Right lung (tissue), 10 donors: ENCODE measurements at places on chromosomes 3 and 15. TPM values are rescaled to one million over a fixed set of nuclear protein-coding genes. Genes with fewer than 3 reads are reported as not detected.

DNA sequence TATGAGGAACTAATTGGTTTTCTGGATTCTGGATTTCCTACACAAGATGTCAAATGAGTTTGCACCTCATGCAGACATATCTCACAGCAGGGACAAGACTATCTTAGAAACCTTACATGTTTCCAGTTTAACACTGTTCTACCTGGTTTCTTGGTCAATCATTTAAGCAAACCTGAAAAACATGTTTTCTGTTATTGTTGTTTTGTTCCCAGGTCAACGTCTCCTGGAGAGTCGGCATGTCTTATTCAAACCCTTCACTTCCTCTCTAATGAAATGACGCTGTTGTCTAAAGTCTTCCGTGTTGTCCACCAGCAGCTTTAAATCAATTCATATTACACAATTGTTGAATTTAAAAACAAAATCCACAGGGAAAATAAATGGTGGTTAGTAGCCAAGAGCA is 150.9 kb downstream of the CNTN3 start:
- DNase-seq = no peak

GRCh38 chr3:41288785-41289184 is 89.5 kb downstream of the CTNNB1 start:
- no peak for DNase-seq

GRCh38 chr15:47384341-47384740 is 333.0 kb upstream of the SEMA6D start:
- DNase-seq = no peak

DNA sequence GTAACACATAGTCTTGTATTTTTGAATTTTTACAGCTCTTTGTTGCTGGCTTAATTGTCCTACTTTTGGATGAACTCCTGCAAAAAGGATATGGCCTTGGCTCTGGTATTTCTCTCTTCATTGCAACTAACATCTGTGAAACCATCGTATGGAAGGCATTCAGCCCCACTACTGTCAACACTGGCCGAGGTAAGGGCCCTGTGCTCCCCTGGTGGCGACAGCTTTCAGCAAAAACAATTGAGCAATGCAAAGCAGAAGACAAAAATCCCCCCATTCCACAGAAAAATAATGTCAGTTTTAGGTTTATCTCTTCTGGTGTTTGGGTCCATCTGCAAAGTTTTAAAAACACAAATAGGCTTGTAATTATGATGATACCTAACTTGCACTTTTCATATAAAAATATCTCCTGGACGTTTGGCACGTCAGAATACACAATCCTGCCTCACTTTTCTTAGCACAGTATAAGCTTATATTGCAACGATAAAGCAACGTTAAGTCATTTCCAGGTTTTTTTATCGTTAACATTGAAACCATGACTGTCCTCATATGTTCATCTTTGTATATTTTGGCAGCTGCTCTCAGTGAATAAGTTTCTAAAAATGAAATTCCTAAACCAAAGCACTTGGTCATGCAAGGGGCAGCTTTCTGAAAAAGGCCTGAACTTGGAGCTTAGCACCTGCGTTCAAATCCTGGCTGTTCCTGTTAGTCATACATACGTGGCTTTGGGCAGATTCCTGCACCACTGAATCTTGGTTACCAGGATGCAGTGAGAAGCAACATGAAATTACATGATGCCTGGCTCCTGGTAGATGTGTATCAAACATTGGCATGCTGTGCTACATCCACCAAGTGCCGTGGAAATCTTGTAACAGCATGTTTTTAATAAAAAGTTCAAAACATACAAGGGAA is 8.5 kb downstream of the SEC61A1 start:
- DNase-seq = no peak

GRCh38 chr15:60740231-60740630 is 261.3 kb upstream of the ICE2 start:
- DNase-seq = no peak

GRCh38 chr3:133038089-133038730 is at the start of gene TMEM108:
Gene TMEM108 (plus strand): TSS chr3:133038391.
- peak; percentile 87 for DNase-seq

Gene NPRL2
- polyA plus RNA-seq = 28.1 TPM

Gene VEPH1
- 45.3 TPM for polyA plus RNA-seq

Gene FBN1
- polyA plus RNA-seq = 85.4 TPM

Gene CRYGS
- polyA plus RNA-seq = 10.7 TPM
